Effector memory CD4-positive, alpha-beta T cell (primary cell): ENCODE measurements at places on chromosomes 1 and 21.

DNA sequence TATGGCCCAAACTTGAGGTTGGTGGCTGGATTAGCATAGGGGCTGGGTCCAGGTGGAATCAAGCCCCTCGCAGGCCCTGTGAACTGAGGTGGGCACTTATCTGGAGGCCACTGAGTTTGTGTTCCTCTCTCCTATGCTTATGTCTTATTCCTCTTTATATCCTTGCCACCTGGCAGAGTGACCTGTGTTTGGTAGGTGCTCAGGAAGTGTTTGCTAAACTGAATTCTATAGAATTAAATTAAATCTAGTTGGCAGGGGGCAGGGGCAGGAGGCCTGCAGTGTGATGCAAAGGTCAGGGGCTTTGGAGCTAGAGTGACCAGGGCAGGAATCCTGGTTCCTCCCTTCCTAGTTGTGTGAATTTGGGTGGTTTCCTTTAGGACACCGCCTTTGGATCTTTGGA, 1.1 kb upstream of the TMEM9 start:
- H3K4me1 ChIP-seq, result peaks cover 8% of the 10 kb centered on the region
- H3K36me3 ChIP-seq, result no peaks in the 10 kb centered on the region

DNA sequence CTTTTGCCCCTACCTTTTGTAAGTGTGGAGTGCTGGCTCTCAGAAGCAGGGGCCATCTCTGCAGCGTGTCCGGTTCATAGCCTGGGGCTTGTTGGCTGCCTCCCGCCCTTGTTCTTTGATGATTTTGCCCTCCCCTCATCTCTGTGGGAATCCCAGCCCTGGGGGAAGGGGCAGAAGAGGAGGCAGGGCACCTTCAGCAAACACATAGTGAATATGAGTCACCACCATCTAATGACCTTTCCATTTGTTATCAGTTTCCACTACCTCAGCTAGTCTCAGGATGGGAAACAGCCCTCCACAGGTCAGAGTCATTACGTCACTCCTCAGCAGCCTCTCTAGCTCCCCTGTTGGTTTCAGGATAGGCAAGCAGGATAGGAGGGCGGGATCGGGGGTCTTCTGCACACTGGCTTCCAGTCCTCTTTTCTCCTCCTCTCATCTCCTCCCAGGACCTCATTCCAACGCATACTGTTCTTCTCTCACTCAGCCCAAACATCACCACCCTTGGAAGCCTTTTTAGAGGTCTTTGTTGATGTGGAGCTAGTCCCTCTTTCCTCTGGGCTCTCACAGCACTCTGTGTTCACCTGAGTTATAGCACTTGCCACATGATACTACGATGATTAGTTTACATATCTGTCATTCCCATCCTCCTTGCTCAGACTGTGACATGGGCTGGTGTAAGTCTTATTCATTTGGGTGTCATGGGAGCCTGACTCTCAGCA, 15.8 kb downstream of the GADD45A start:
- no peaks in the 10 kb centered on the region for H3K4me1 ChIP-seq
- H3K36me3 ChIP-seq, result no peaks in the 10 kb centered on the region
- no peak overlapping the region for H3K4me3 ChIP-seq
- H3K27me3 ChIP-seq, result no peaks in the 10 kb centered on the region
- no peak for DNase-seq

GRCh38 chr1:94100785-94101612, 19.9 kb downstream of the ABCA4 start:
- no peaks in the 10 kb centered on the region for H3K36me3 ChIP-seq
- H3K27me3 ChIP-seq, result no peaks in the 10 kb centered on the region
- no peak overlapping the region for H3K27ac ChIP-seq
- DNase-seq, result no peak

DNA sequence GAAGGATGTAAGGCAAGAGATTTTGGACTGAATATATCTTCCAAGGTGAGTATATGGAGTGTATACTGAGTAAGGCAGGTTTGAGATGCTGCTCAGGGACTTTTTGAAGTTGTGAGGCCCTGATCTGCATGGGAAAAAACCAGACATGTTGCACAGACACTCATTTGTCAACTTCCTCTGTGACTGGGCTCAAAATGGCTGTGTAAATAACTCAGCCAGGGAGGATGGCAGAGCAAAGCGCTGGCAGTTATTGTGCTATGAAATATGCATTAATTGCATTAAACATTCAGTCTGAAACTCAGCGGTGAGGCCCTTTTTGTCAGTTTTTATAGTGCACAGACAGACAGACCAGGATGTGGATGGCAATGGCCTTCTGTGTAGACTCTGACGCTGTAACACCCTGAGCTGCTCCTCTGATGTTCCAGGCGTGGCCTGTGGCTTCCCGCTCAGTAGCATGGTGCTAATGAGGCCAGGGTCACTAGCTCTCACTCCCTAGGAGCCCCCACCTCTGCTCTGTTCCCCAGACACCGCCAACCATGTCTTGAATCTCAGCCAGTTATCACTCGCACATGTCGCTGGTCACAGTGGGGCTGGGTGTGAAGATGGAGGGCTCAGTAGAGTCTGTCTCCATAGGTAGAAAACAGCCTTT, 307.0 kb upstream of the PROX1 start:
- DNase-seq, result no peak
- H3K4me1 ChIP-seq, result no peaks in the 10 kb centered on the region
- H3K4me3 ChIP-seq, result no peak overlapping the region
- no peaks in the 10 kb centered on the region for H3K36me3 ChIP-seq

- no peak overlapping the region for H3K4me3 ChIP-seq
- peaks cover 13% of the 10 kb centered on the region for H3K27me3 ChIP-seq
- H3K36me3 ChIP-seq, result no peaks in the 10 kb centered on the region
- no peak overlapping the region for H3K27ac ChIP-seq
- no peak for DNase-seq
Observed at GRCh38 chr1:1418464-1419362, 2.4 kb downstream of the ANKRD65 start.

DNA sequence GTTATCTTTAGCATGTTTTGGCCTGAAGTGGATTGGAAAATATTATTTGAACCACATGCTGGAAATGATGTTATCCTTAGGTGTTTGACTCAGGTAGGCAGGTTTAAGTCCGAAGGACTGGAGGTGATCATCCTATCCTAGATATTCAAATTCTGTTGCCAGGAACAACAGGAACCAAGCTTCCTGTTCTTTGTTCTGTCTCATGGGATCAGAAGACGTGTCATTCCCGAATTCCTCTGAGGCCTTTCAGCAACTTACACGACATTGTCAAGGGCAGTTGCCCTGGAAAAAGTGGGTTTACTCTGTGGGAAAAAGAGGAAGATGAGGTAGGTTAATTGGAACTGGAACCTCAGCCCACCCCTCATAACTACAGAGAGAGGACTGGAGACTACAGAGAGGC, 36.6 kb downstream of the SLAMF6 start:
- peaks cover 51% of the 10 kb centered on the region for H3K36me3 ChIP-seq
- H3K4me1 ChIP-seq, result no peaks in the 10 kb centered on the region
- no peak overlapping the region for H3K27ac ChIP-seq
